ENCODE measurements at places on chromosomes 2 and 18.

DNA sequence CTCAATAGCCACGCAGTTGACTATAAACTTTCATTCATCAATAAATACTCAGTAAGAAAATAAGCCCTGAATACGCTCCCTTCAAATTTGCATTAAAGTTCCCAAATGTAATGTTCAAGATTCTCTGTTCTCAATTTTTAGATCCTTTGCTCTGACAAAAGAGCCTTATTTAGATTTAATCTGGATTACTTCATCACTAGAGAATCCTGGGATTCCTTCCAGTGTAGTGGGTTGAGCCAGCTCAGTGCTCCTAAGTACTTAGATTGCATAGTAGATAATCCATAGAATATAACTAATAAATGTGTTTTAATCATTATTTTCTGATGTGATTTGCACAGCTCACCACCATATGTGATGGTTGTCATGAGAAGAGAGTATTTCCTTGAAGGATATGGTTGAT lies 1286.2 kb downstream of the SUCLG1 start:
- DNase-seq: no peak

GRCh38 chr2:236168110-236169080 lies at the start of gene GBX2:
Gene GBX2 (minus strand): TSS chr2:236168386. CDS start chr2:236167971, 415 bp downstream.
- DNase-seq: no peak

DNA sequence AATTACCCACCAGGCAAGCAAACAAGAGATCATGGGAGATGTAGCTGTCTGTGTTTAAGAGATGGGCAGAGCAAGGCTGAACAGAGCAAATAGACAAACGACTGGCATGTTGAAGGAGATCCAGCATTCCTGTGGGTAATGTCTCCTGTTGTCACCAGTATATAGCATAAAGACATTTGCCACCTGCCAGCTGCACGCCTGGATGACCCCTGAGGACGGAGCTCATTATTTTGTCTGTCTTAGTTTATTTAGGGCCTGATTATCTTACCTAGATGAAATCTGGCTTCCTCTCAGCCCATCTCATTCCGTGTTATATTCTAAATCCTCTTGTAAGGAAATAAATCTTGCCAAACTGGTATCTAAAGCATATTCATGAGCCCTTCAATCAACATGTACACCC lies 510.3 kb upstream of the LINC00305 start:
- no peak for DNase-seq

- no peak for DNase-seq
These were observed 339.7 kb upstream of the SLC14A2 start for GRCh38 chr18:45275367-45276113.

DNA sequence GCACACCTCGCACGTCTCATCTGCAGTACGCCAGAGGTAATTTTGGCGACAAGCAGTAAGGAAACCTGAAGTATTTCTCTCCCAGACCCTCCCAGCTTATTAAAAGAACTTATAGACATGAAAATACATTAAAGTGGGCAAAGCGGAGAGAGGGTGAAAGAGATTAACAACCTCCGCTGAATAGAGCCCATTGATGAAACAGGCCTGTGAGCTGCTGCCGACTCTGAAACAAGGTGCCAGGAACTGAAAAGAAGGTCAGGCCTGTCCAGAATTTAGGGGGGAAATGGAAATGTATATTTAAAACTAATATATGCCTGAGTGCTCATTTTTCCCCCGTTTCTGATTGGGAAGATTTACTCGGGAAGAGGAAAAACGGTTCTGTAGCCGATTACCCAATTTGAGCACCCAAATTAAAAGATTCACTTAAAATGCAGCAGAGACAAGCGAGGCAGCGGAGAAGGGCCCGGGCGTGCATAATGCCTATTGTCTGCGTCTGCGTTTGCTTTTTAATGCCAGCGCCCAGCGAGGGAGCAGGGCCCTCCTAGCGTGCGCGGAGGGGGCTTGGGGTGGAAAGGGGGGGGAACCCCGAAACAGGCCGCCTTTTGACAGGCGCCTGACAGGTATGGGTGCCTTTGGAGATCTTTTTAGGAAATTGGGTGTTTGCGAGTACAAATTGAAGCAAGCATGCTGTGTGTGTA lies 316.2 kb downstream of the GBX2 start:
- no peak for DNase-seq

- DNase-seq: peak; percentile 61
These were observed 60.4 kb upstream of the NABP1 start for GRCh38 chr2:191617575-191617974.

DNA sequence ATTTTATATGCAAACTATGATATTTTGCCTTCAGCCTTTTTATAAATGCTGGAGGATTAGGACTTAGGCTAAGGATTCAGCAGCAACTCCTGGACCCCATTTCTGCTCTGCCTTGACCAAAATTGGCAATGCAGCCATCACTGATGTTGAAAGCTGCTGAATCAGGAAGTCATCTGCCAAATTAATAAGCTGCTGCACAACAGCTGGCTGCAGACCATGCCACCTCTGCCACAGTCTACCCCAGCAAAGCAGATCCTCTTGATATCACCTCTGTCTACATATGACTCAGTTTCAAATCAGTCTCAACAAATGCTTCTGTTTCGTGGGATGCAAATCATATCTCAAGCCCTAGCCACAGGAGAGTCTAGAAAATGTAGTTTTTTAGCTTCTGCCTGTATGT lies 7.1 kb upstream of the SOS1 start:
- DNase-seq: peak; percentile 29

DNA sequence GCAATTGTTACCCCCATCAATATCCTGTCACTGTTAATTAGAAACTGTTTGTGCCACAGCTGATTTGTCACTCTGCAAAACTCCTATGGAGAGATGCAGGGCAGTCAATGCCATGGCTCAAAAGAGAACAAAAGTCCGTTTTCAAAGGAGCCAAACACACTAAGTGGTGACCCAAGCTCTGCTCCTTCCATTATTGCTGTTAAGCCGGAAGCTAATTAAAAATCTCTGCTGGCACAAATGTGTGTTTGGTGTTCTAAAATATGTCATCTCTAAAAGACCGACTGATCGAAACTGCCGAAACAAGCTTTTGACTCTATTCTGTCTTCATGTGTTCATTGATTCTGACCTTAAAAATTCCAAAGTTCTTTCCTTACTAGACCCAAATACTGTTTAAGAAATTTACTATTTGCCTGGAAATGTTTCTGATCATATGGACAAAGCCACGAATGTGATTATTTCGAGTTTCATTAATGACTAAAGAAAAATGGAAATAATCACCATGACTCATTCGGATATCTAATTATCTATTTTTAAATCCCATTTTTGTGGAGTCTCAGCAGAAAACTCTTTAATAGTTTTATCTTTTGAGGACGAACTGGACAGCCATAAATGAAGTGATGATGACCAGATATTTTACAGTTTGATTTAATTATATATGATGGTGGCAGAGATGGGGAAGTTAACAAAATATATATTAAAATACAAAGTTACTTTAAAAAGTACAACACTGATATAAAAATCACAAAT lies 287.6 kb downstream of the SOCS6 start:
- DNase-seq: no peak

- no peak for DNase-seq
These were observed 130.4 kb downstream of the MEIS1 start for GRCh38 chr2:66565291-66565690.

DNA sequence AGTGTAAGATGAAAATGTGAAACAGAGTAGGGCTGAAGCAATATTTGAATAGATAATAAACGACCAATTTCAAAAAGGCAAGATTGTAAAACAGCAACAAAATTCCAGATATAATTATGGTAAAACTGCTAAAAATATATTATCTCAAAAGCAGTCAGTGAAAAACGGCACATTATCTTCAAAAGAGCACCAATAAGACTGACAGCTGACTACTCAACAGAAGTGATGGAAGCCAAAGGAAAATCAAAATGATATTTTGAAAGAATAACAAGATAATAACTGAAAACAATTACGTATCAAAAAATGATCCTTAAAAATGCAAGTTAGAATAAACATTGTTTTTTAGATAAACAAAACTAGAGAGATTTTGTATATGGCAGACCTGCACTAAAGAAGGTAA lies 920.6 kb upstream of the FAM98A start:
- no peak for DNase-seq

- DNase-seq: peak; percentile 9
These were observed 77.3 kb upstream of the RPL31 start for GRCh38 chr2:100924520-100925451.

- no peak for DNase-seq
These were observed 79.1 kb upstream of the TANC1 start for GRCh38 chr2:158889135-158889853.

DNA sequence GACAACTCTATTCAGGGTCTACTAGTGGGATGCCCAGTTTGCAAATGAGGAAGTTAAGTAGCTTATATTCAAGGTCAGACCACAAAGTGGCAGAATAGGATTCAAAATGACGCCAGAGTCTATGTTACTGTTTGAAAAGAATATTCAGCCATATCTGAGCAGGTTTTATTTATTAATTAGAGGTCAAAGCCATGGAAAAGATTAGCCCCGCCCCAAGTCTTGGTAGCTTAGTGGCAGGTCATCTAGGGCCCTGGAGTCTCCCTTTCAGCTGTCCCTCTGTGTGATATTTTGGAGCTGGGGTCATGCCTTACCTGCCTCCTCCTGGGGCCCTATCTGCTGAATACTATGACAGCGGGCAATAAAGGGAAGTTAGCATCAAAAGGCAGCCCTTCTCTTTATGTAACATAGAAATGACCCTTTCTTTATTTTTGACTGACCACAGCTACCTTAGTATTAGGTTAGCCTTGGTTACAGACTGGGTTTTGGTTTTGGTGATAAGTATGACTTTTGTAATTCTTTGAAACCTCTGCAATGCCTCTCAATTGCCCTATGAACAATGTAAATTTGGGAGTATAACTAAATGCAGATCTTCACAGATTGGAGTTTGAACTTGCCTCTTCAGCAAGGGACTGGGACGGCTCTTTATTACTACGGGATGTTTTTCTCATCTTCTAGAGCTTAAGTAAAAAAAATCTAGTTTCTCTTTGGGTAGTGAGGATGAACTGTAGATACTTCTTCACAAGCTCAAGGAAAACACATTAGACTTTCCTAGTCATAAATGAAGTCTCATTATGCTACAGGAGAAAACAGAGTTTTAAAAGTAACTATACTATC lies 153.0 kb upstream of the ITGA4 start:
- no peak for DNase-seq

GRCh38 chr2:195648787-195649186 lies 8.2 kb upstream of the SLC39A10 start:
- peak; percentile 3 for DNase-seq
